ENCODE measurements at places on chromosomes 5 and 9.

GRCh38 chr9:127975376-127976315, 5.1 kb downstream of the EEIG1 start:
- no peak for DNase-seq

GRCh38 chr9:90766731-90767130, 34.9 kb upstream of the SYK start:
- no peak for DNase-seq

DNA sequence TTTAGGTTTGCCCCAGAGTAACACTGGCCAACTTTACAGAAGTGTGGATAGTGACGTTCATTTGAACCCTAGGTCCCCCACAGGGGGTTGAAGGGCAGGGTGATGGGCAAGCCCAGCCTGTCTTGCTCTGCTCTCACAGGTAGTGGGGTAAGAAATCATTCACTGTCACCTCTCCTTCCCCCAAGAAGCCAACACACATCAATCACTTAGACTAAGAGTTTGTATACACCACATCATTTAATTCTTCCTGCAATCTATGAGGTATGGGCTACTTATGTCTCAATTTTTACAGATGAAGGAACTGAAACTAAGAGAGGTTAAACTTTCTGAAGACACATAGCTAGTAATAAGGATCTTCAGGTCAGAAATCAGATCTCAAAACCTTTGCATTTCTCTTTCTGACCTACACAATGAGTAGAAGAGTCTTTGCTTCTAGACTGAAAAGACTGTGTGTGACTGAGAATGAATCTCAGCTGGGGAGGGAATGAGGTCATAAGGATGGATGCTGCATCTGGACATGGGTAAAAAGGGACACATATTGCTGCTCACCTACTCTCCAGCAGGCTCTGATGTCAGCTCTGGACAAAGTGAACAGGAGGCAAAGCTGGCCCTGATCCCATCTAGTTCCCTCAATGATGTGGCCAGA, 81.0 kb upstream of the EQTN start:
- no peak for DNase-seq

- no peak for DNase-seq
These were observed 73.4 kb upstream of the MEF2C start for GRCh38 chr5:88956416-88956815.

GRCh38 chr5:35674049-35674448, 56.4 kb downstream of the SPEF2 start:
- DNase-seq, result no peak

- no peak for DNase-seq
These were observed 483 bp downstream of the C9orf85 start for GRCh38 chr9:71911908-71912335.

All from stimulated activated CD8-positive, alpha-beta memory T cell treated with anti-CD3 and anti-CD28 coated beads, Interleukin-7, amount 100 ng/mL, for 1 hour (primary cell).